ENCODE measurements at places on chromosomes 2 and 18.
A peak's percentile ranks its signal among the peaks of the same experiment; 100 is the strongest.

DNA sequence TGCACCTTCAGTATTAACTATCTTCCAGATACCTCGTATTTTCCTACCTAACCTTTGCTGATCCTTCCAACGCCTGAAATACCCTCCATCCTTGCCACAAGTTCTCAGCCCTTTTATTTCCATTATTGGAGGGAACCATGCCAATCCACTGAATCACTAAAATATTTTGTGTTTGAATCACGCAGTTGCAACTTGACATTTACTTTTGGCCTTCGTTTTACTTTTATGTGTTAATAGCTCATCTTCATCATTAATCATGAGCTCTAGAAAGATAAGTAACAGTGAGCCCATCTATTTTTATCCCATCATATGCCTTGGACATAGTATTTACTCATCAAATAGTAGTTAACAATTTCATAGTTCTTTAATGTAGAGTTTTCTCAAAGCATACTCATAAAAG, 463.2 kb downstream of the THSD7B start:
- no peak for DNase-seq

GRCh38 chr2:38467768-38468455, 90.8 kb upstream of the ATL2 start:
- DNase-seq: no peak

DNA sequence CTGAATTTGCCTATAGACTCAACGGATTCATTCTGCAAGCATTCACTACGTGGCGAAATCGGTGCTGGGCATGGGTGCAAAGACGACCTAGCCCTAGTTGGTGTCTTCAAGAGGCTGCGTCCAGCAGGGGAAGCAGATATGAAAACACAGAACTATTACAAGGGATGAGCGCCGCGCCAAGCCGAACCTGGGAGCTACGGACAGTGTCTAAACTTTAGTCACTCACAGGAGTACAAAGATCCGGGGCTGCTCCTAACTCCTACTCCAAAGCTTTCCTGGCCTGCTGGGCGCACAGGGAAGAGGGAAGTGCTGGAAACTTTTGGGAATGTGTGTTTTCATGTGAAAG, 732 bp upstream of the ANXA4 start:
- no peak for DNase-seq

- DNase-seq: no peak
Measured at GRCh38 chr18:3213300-3214059, 6.3 kb downstream of the MYOM1 start.

DNA sequence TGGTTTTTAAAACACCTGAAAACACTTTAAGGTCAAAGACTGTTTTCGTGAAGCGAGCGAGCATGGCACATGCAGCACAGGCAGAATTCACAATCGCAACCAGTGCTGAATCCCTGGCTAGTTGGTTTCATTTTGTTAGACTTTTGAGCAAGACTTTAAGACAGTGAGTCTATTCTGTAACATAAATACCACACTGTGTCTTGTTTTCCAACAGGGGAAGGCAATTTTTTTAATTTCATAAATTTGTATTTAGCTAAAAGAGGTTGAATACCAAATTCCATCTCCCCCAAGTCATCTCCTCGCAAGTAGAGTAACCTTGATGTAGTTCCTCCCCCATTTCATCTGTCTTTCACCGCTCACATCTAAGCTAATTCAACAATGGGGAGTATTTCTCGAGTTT, 1.4 kb downstream of the CERKL start:
- no peak for DNase-seq

- DNase-seq: no peak
Measured at GRCh38 chr2:145623136-145623535, 1103.2 kb upstream of the ZEB2 start.

DNA sequence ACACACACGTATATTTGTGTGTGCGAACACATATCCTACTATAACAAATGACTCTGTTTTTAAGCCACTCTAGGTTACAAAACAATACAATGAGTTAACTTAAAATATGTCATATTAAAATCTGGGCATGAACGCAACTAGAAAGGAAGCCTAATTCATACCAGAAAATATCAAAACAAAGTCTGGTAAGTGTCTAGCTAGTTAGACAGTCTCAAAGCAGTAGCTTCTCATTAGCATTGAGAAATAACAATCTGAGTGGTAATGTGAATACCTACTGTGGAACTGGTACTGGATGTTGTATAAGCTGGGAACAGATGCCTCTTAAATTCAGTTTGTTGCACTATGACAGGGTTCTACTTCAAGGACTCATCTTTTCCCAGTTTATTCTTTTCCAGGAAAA, 32.5 kb upstream of the WIPF1 start:
- no peak for DNase-seq

DNA sequence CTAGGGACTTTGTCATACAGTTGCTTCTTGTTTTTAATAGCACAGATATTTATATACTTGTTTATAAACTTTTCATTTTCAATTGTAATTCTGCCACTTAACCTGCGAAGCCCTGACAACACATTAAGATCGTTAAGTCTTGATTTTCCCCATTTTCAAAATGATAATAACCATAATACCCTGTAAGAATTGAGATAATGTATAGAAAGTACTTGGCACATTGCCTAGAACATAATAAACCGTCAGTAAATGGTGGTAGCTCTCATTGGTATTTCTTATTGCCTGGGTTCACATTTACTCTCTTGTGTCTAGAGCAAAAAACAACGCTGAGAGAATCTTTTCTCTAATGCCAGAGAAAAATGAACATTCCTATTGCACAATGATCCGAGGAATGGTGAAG, 18.6 kb downstream of the PTCD3 start:
- DNase-seq: peak; percentile 17

- no peak for DNase-seq
Measured at GRCh38 chr2:37378411-37378810, 34.0 kb downstream of the QPCT start.

GRCh38 chr2:232781765-232782164, 5.4 kb upstream of the KCNJ13 start:
- no peak for DNase-seq

GRCh38 chr2:191701696-191702095, 23.8 kb downstream of the NABP1 start:
- no peak for DNase-seq

DNA sequence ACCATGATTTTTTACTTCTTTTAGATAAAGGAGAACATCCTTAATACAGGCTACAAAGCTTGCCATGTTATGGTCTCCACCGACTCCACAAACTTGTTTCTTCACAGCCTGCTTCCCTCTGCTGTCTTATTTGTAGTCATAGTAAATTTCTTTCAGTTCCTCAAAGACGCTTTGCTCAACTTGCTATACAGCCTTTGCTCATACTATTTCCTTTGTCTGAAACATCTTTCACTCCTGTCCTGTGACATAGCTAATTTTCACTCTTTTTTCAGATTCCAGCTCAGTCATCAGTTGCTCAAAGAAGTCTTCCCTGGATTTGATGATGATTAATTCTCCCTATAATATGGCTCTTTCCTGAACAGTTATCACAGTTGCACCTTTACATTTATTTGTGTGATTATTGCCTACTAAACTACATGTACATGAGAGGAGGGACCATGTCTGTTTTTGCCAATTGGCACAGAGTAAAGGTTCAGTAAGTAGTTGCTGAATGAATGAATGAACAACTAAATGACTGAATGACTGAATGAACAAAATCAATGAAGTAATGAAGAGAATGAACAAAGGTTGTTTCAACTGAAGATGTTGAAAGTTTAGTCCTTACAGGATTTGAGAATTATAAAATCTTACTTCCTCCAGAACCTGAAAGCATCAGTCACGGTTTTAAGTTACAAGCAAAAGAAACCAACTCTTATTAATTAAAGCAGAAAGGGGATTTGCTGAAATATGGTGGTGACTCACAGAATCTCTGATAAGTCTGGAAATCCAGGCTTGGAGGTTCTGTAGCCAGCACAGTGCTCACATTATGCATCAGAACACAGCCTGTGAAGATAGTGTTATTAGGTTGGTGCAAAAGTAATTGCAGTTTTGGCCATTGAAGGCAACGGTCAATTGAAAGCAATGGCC, 186.4 kb upstream of the FAM98A start:
- DNase-seq: no peak

DNA sequence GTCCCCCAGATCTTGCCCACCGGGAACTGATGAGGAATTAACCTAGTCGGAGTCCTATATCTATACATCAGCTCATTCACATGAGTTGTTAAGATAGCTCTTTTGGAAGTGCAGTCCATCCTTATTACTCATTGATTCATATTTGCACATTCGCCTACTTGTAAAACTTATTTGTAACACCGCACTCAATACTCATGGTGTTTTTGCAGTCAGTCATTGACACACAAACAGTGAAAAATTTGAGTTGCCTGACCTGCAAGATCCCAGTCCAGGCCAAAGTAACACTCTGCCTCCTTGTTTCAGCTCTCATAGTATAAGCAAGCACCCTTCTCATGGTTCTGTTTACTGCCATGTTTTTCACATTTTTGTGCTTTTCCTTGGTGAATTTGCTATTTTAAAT, 180.6 kb downstream of the CTIF start:
- DNase-seq: no peak

- DNase-seq: no peak
Measured at GRCh38 chr2:20576598-20577115, 74.2 kb downstream of the HS1BP3 start.

DNA sequence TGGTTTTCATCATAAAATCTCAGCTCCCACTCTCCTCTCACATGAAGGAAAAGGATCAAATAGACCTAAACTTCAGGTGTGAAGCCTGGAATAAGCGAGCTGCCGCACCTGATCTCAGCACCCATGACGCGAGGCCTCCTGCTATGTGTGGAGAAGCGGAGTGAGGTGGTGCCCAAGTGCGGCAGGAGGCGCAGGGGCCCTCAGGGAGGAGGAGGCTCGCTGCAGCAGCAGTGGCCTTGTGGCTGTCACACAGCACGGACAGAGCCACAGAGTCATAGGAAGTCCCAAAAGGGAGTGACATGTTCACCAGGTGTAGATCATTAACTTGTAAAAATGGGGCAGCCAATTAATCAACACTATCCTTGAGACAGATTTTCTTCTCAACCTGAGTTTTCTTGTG, 9.1 kb downstream of the SCLY start:
- no peak for DNase-seq

GRCh38 chr2:26590980-26591618, 50.1 kb downstream of the CIB4 start:
- no peak for DNase-seq

- DNase-seq: no peak
Measured at GRCh38 chr2:85830645-85831044, 58.1 kb downstream of the ST3GAL5 start.

DNA sequence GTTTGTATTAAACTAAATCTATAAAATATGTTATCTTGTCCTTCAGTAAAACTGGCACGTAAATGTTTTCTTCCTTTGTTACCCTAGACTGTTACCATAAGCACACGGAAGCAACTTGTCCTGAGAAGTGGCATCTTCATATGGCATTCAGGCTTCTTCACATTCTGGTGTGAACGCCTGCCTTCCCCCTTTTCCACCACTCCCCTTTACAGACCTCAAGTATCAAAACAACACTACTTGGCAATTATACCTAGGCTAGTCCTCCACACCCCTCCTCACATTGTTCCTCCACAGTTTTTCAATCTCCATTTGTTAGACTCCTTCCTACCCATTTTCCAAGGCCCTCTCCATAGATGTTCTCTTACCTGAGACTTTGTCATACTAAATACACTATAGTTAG, 2.9 kb downstream of the MEX3C start:
- no peak for DNase-seq

- DNase-seq: no peak
Measured at GRCh38 chr2:12168791-12169388, 422.5 kb downstream of the LPIN1 start.

DNA sequence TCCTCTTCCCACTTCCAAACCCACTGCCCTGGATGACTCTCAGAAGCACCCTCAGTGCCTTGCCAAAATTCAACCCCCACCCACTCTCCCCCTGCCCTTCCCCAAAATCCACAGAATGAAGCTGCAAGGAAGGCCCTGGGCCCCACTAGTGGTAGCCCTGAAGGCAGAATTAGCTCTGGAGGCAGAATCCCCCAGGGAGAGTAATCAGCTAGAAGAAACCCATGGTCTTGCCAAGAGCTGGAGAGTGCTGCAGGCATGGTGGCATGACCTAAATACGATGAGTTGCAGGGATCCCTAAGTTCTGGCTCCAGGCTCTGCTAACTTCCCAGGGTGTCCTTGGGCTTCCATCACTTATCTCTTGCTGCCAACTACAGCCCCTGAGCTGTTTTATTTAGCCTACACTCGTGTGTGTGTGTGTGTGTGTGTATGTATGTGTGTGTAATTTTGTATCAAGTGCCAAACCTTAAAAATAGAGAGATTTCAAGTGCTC, 7.9 kb downstream of the GAD1 start:
- peak; percentile 12 for DNase-seq

- DNase-seq: no peak
Measured at GRCh38 chr2:197075281-197075680, 148.8 kb upstream of the PGAP1 start.

DNA sequence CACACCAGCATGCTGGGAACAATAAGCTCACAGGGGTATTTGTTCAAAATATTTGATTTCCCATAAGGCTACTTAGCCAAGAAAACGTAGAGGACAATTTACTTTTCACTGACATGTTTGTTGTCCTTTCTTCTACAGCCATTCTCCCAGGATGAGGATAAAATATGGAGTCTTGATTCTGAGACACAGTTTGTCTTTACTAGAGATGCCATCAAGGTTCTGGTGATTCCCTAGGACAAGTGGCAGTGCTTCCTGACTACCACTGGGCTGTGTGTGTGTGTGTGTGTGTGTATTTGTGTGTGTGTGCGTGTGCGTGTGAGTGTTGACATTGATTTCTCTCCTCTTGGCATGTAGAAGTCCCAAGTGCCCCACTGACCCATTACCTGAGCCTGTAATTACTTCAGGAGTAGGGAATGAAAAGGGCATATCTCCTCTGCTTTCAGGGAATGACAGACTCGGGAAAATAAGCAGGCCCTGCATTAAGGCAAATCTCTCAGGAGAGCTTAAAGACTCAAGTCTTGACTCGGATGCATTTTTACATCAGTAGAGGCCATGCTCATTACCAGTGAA, 761.6 kb downstream of the DCC start:
- DNase-seq: no peak

GRCh38 chr2:54797307-54797706, 73.8 kb downstream of the EML6 start:
- DNase-seq: no peak

GRCh38 chr2:223760838-223761502, 76.4 kb downstream of the AP1S3 start:
- DNase-seq: no peak

DNA sequence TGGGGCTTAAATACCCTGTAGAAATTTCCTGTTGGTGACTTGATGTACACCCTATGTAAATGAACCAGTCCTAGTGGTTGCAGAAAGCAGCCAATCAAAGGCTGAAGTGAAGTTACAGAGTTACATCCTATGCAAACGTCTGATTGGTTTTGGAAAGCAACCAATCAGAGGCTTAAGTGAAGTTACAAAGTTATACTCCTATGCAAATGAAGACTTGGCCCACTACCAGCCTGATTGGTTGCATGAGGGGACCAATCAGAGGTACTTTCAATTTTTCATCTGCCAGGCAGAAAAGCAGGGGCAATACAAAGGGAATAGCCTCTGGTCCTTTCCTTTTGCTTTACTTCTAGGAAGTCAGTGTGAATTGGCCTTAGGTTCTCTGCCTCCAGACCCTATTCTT, 13.6 kb upstream of the ZNF397 start:
- no peak for DNase-seq

- no peak for DNase-seq
Measured at GRCh38 chr2:148725564-148725963, 81.0 kb downstream of the EPC2 start.

All from NCI-H1436 (cell line).